Anterior cingulate cortex (tissue), 58 donors: ENCODE measurements at places on chromosomes 1 and 21.

GRCh38 chr21:34703571-34703970, 34.8 kb downstream of the CLIC6 start:
- no peak for DNase-seq

DNA sequence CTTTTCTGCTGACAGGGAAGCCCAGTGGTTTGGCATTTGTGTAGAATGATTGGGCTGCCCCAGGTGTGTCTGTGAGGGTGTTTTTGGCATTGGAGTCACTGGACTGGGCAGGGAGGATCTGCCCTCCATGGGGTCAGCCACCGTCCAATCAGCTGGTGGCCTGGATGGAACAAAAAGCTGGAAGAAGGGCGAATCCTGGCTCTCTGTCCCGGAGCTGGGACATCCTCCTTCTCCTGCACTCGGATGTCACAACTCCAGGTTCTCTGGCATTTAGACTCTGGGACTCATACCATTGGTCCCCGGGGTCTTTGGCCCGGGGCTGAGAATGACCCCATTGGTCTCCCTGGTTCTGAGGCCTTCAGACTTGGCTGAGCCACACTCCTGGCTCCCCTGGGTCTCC, 11.2 kb downstream of the SPSB1 start:
- DNase-seq = no peak

GRCh38 chr1:55813618-55814017, 598.5 kb upstream of the USP24 start:
- no peak for DNase-seq

DNA sequence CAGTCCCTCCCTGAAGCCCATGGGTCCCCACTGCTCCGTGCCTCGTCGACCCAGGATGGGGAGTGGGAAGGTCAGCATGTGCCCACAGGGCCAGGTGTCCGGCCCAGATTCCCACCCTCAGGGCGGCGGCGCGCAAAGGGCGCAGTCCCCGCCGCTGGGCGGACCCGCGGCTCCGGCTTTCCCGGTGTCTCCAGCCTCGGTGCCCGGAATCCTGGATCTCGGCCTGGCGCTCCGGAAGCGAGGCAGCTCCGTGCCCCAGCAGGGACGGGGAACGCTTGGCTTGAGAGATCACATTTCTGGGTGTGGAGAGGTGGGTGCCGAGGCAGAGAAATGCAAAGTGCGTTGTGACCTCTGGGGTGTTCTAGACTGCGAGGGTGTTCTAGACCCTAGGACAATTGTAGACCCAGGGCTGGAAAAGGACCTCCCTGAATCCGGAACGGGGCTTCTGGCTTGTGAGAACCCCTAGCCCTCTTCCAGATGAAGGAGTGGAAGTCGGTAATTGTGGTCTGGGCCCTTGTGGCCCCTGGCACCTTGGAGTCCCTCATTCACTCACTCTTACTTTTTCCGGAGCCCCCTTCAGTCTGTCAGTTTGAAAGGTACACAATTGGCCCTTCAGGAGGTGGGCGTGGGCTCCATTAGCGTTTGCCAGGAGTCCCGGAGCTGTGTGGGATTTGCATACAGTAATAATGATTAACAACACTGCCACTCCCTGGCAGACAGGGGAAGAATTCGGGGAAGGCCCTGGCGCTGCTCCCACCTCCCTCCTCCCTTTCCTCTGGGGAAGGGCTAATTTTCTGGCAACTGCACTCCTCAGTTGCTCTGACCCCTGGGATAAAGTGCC, 1.6 kb upstream of the KCND3 start:
- DNase-seq = peak; percentile 44

- DNase-seq = no peak
Observed at GRCh38 chr1:5955479-5955977, 36.7 kb downstream of the NPHP4 start.

GRCh38 chr1:25700144-25700523, 83.5 kb downstream of the MAN1C1 start:
- DNase-seq = no peak
